ENCODE measurements at places on chromosomes 13 and 19.

DNA sequence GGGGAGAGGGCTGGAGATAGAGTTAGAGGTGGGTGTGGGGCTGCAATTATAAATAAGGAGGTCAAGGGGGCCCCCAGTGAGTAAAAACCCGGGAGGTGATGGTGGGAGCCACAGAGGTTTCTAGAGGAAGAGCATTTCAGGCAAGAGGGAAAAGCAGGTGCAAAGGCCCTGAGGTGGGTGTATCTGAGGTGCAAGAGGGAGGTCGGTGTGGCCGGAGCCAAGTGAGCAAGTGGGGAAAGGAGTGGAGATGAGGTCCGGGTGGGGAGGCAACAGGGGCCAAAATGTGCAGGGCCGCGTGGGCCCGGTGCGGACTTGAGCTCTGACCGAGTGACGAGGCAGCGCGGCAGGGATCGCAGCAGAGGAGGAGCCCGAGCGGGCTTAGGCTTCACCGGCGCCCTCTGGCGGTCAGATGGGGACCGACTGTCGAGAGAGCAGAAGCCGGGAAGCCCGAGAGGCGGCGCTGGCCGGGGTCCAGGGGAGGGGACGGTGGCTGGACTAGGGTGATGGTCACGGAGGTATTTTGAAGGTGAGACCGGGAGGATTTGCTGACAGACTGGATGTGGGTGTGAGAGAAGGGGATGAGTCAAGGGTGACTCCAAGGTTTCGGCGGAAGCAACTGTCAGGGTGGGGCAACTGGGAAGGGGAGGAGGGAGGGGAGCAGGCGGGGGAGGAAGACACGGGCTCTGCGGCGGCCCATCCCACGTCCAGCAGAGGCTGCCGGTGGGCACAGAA, 17.7 kb upstream of the SPACA4 start:
- peak; percentile 69 for DNase-seq

DNA sequence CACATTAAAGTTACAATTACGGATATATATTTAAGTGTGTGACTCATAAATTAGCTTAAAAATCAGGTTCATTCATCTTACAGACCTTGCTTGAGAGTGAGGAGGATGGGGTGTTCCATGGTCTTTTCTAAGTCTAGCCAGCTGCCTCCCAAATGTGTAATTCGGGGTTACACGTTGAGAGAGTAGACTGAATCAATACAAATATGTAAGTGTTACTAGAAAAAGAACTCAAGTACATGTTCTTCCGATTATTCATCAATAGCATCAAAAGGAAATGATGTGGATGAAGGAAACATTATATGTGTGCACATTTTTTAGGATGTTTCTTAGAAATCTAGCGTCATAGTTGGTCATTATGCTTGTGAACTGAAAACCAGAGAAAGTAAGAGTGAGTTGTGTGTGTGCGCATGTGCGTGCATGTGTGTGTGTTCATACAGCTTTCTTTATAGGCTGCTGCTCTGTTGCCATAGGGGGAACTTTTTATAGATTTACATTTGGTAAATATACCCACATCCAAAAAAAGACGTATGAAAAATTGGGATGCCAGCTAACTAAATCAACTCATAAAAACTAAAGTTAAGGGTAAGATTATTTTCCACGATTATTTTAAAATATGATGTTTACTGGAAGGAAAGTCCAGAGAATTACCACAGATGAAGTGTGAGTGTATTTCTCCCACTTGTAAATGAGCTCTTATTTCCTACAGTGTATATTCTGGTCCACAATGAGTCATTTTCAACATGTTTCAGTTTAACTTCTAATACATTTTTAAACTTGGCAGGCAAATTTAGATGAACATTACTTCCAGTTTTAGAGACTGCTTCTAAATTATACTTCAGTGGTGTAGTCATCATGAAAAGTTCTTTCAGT, 82.4 kb downstream of the PIBF1 start:
- DNase-seq = no peak

- no peak for DNase-seq
Measured at GRCh38 chr19:29770648-29771047, 41.1 kb upstream of the CCNE1 start.

GRCh38 chr13:47094734-47095434, 198.0 kb upstream of the HTR2A start:
- DNase-seq = no peak

GRCh38 chr13:19266979-19267378, 85.4 kb upstream of the TUBA3C start:
- no peak for DNase-seq

DNA sequence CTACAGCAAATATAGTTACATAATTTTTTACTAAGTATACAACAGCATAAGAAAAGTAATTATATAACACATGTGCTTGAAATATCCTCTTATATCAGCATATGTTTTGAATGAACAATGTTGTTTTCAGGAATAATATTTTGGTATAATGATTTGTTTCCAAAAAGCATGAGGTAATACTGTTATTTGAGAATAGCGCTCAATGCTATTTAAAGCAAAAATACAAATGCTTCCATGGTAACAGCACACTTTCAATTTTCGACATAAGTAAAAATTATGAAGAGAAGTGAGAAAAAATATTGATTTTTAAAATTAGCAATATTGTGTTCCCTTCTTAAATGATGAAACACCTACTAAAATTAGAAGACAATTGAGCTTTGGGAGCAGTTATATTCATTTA, 715.9 kb upstream of the ATXN8OS start:
- no peak for DNase-seq

Data from NCI-H1105 (cell line).